ENCODE measurements at places on chromosomes 4 and X.
A peak's percentile ranks its signal among the peaks of the same experiment; 100 is the strongest.

DNA sequence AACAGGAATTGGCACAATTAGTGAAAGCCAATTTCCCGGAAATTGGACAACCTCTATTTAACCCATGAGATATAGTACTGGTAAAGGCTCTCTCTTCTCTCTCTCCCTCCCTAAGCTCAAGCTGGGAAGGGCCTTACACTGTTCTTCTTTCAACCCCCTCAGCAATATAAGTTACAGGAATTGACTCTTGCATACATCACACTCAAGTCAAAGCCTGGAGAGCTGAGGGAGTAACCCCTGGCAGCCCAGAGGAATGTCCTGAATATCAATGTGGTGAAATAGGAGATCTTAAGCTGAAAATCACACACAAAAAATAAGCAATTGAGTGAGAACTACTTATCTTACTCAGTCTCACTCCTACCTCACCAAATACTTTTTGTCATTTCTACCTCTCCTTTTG, 186.9 kb upstream of the SPOCK3 start:
- no peak for DNase-seq

GRCh38 chr4:141473026-141473540, 163.3 kb upstream of the IL15 start:
- DNase-seq, result no peak

GRCh38 chr4:98687876-98688275, 29.5 kb upstream of the TSPAN5 start:
- DNase-seq, result peak; percentile 10

DNA sequence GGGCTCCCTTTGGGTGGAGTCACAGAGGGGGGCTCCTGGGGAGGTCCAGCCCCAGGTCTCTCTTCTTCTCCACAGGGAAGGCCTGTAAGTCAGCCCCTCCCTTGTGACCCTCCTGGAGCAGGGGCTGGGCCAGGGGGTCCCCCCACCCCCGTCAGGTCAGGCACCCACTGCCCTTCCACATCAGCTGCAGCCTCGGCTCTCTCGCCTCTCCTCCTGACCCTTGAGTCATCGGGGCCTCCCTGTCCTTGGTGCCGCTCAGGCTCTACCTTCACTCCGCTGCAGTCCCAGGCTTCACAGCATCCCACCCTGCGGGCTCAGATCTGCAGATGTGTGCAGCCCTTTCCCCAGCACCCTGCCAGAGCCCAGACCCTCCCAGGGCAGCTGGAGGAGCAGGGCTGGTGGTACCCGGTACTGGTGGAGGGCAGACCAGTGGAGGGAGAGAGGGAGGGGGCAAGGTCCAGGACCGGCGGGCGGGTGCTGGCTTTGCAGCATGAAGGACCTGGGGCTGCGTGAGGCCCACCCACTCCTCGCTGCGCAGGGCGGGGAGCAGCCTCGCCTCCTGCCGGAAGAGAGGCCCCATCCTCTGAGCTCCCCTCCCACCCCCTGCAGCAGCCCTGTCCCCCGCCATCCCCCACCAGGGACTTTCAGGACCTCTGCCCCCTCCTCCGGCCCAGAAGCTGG, 117.1 kb downstream of the FAM53A start:
- DNase-seq, result no peak

- DNase-seq, result no peak
These were observed 2.2 kb downstream of the LRPAP1 start for GRCh38 chr4:3530051-3530450.

DNA sequence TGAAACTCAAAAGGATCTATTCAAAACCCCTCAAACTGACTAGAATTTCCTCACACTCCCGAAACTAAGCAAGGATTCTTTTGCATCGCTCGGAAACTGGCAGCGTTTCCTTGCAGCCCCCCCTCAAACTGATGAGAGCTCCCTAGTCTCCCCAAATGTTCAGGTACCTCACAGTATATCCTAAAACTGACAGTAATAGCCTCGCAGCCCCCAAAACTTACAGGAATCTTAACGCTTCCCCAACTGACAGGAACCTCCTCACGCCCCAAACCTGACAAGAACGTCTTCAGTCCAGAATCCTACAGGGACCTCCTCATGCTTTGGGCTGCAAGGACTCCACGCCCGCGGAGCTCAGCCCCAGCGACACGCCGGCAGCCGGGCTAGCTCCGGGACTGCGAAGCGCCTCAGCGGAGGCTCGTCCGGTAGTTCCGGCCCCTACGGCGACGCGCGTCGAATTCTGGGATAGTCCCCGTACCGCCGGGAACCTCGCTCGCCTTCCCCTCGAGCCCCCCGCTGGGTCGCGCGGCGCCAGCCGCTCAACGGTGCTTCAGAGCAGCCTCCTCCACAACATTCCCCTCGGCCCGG, 640 bp downstream of the PHF8 start:
- peak; percentile 39 for DNase-seq

DNA sequence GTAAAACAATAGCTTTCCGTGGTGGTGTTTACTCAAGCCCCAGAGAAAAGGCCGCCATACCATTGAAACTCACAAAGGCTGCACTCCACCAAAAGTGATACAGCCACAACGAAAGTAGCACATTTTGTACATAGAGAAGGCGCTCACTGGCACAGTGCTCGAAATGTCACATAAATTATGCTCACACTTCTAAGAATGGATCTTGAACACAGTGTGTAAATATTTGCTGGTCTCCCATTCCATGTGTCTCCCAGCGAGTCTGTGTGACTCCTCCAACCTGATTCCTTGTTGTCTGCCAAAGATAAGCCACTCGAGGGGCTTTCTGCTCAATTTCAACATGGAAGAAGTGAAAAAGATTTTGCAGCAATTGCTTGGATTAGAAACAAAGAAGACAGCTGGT, 234.0 kb upstream of the VCX3A start:
- no peak for DNase-seq

DNA sequence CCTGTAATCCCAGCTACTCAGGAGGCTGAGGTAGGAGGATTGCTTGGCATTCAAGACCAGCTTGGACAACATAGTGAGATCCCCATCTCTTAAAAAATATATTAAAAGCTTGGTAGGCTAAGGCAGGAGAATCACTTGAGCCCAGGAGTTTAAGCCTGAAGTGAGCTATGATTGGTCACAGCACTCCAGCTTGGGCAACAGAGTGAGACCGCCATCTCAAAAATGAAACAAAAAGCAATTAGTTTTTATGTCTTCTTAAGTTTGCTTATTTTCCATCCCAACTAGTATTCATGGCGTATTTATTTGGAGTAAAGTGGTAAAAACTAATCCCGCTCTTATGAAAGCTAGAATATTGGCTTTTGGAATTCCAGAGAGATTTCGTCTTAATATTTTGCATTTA, 25.4 kb upstream of the PDE5A start:
- DNase-seq, result no peak

GRCh38 chr4:122826079-122826527, 528 bp upstream of the FGF2 start:
- DNase-seq, result peak; percentile 30

GRCh38 chr4:1260418-1261106, 11.6 kb upstream of the CTBP1 start:
- DNase-seq, result no peak

GRCh38 chrX:19709812-19710518, 177.4 kb downstream of the SH3KBP1 start:
- DNase-seq, result peak; percentile 94

DNA sequence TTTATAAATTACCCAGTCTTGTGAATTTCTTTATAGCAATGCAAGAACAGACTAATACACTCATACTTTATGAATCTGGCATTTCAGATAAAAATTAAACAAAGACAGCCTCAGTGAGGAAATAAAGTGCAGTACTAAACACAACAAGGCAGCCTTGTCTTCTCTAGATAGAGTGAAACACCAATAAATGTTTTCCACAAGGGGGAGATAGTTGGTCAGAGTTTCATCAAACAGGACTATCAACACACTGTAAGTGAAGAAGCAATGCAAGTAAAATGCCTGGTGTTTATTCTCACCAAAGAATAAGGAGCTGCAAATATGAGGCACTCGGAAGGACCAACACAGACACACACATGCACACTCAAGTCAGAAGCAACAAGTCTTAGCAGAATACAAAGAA, 62.8 kb downstream of the FAM9B start:
- DNase-seq, result peak; percentile 72

DNA sequence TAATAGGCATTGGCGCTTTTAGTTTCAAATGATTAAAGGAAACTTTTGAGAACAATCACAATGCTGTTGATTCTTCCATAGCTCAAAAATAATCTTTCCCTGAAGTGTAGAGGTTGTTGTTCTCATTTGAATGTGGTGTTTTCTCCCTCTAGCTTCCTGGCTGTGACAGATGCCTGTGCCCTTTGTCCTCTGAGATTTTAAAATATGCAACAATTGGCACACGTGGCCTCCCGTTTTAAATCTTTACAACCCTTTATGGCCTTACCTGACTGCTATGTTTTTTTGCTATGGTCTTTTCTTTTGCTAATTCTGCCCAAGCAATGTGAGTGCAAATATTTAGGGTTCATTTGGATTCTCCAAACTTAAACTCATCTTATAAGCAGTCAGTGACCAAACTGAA, 22.9 kb upstream of the CASK start:
- DNase-seq, result no peak

DNA sequence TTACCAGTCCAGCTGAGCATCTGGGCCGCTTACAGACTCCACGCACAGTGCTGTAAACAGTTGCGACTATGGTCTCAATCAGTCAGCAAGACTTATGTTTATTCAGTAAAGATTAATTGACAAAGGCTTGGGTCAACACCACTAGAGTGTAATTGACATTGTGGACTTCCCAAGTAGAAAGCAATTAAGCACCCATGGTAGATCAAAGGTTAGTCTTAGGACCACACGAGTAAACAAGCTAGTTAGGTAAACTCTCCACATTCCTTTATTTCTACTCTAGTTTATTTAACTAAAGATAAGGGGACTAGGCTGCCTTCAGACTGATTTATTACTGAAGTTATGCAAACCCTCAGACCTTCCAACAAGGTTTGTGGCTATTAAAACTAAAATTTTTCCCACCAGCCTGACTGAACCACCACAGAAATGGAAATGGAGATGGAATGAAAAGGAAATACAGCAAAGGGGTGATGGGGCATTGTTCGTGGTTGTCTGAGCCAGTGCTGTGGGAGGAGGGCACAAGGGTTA, 44.2 kb downstream of the MTHFD2L start:
- DNase-seq, result no peak

GRCh38 chr4:110480031-110480549, 4.1 kb downstream of the ENPEP start:
- DNase-seq, result peak; percentile 80

GRCh38 chr4:2714061-2714770, 41.9 kb downstream of the TNIP2 start:
- peak; percentile 47 for DNase-seq

DNA sequence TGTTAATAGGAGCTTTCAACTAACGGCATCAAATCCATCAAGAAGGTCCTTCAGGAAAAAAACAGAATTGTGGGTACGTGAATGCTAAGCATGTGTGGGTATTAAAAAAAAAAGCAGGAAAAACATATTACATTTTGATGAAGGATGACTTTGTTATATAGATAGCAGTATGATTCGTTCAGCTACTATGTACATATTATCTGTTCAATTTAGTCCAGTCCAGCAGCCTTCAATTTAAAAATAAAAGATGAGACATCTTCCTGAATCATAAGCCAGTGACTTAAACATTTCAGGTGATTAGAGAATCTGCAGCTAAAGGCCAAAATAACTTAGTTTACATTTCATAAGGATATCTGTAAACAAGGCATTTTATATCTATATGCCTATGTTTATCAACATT, 63.4 kb downstream of the LCORL start:
- peak; percentile 51 for DNase-seq

DNA sequence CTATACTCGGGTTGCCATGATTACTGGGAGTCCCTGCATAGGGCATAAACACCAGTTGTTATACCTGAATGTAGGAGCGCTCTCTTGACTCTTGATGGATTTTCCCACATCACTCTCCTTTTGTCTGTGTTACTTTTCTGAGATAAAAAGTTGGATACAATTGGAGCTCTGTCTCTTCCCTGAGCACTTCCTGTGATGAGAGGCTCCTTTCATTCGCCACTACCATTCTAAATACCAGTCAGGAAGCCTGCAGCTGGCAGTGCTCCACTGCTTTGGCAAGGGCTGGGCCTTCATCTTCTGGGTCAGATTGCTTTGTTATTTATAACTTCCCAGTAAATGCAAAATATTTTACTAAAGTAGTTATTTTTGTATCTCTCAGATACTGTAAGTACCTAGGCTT, 13.9 kb downstream of the TCEANC start:
- DNase-seq, result no peak

DNA sequence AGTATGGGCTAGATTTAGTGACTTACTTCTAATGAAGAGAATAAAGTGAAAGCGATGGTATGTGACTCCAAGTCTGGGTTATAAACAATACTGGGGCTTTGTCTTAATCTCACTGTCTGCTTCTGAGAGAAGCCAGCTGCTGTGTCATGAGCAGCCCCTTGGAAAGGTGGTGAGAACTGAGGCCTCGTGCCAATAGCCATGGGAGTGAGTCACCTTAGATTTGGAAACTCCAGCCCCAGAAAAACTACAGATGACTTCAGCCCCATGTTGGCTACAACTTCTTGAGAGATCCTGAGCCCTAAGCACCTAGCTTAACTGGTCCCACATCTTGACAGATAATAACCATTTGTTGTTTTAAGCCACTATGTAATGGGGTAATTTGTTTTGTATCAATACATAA, 77.6 kb downstream of the CWH43 start:
- DNase-seq, result no peak

- no peak for DNase-seq
These were observed 991.3 kb downstream of the FSTL5 start for GRCh38 chr4:161172396-161173026.

- DNase-seq, result no peak
These were observed 183.3 kb downstream of the ZIC3 start for GRCh38 chrX:137749246-137749645.

DNA sequence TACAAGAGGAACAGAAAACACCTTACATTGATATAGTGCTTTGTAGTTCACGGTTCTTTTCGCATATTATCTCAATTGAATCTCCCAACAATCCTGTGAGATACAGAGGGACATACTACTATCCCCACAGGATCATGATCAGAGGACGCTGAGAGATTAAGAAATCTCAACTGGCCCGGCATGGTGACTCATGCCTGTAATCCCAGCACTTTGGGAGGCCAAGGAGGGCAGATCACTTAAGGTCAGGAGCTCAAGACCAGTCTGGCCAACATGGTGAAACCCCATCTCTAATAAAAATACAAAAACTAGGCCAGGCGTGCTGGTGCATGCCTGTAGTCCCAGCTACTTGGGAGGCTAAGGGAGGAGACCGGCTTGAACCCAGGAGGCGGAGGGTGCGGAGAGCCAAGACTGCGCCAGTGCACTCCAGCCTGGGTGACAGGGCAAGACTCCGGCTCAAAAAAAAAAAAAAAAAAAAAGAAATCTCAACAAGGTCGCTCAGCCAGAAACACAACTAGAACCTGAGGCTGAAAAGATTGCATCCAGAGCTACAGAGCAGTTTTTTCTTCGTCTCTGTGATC, 7.4 kb downstream of the APOO start:
- DNase-seq, result peak; percentile 51

- DNase-seq, result no peak
These were observed 41.6 kb upstream of the UGDH start for GRCh38 chr4:39568805-39569204.

GRCh38 chr4:70839589-70840093, at the start of gene GRSF1:
Gene GRSF1, minus strand, starts transcription at chr4:70839890. Its CDS starts 63 bp downstream, at chr4:70839827.
- peak; percentile 92 for DNase-seq

Data from ELR (cell line).